ENCODE measurements at places on chromosomes 5 and 9. TPM values are rescaled to one million over a fixed set of nuclear protein-coding genes. Genes with fewer than 3 reads are reported as not detected.

The SH2D3C gene
- polyA plus RNA-seq = not detected

The NDFIP1 gene
- polyA plus RNA-seq = 65.6 TPM

The SLCO4C1 gene
- 2.8 TPM for polyA plus RNA-seq

The PCDHB15 gene
- 7.8 TPM for polyA plus RNA-seq

The FYB1 gene
- polyA plus RNA-seq = 2.4 TPM

The ACSL6 gene
- 1.9 TPM for polyA plus RNA-seq

The PRRC2B gene
- polyA plus RNA-seq = 239 TPM

The TMEM174 gene
- polyA plus RNA-seq = not detected

The MAP1B gene
- polyA plus RNA-seq = 27.3 TPM

The PLPP7 gene
- polyA plus RNA-seq = 29.8 TPM

The PCDHB13 gene
- not detected for polyA plus RNA-seq

The DOK3 gene
- 6.2 TPM for polyA plus RNA-seq

The DRD1 gene
- not detected for polyA plus RNA-seq

The LCN9 gene
- not detected for polyA plus RNA-seq

The SCGB3A2 gene
- not detected for polyA plus RNA-seq

The LPAR1 gene
- 56.4 TPM for polyA plus RNA-seq

The BAAT gene
- 0.77 TPM for polyA plus RNA-seq

The LAMC3 gene
- polyA plus RNA-seq = 1.9 TPM

The SPATA31A3 gene
- not detected for polyA plus RNA-seq

The KCNMB1 gene
- polyA plus RNA-seq = not detected

The ZNF618 gene
- 11.6 TPM for polyA plus RNA-seq

The RABL6 gene
- 81.7 TPM for polyA plus RNA-seq

The SNCB gene
- polyA plus RNA-seq = 0.40 TPM

The ADAMTS16 gene
- 5.8 TPM for polyA plus RNA-seq

The KIAA1958 gene
- polyA plus RNA-seq = 4.6 TPM

The TMEM252 gene
- not detected for polyA plus RNA-seq

The TMEM215 gene
- polyA plus RNA-seq = not detected

The VLDLR gene
- polyA plus RNA-seq = 26.2 TPM

The PPIC gene
- 37.1 TPM for polyA plus RNA-seq

The GPR21 gene
- not detected for polyA plus RNA-seq

The FBN2 gene
- polyA plus RNA-seq = 40.7 TPM

The C5orf58 gene
- 0.52 TPM for polyA plus RNA-seq

The CDK9 gene
- 32.8 TPM for polyA plus RNA-seq

The MYMK gene
- 64.9 TPM for polyA plus RNA-seq

The COL23A1 gene
- 6.2 TPM for polyA plus RNA-seq

The VPS13A gene
- polyA plus RNA-seq = 15.3 TPM

The GABBR2 gene
- 2.4 TPM for polyA plus RNA-seq

The ADCY2 gene
- polyA plus RNA-seq = 29.4 TPM

The RMND5B gene
- 31.5 TPM for polyA plus RNA-seq

The STPG3 gene
- not detected for polyA plus RNA-seq

The ANKRD31 gene
- polyA plus RNA-seq = not detected

The MEGF9 gene
- 6.5 TPM for polyA plus RNA-seq

The FST gene
- polyA plus RNA-seq = 47.2 TPM

The HAVCR1 gene
- 2.5 TPM for polyA plus RNA-seq

The IRX1 gene
- 0.24 TPM for polyA plus RNA-seq

The TLR4 gene
- 6.4 TPM for polyA plus RNA-seq

The CDH6 gene
- 5.6 TPM for polyA plus RNA-seq

The ARID3C gene
- not detected for polyA plus RNA-seq

The DDX4 gene
- polyA plus RNA-seq = not detected

The FSTL4 gene
- polyA plus RNA-seq = 4.3 TPM

The CCDC112 gene
- polyA plus RNA-seq = 9.1 TPM

The FOXD4L3 gene
- polyA plus RNA-seq = not detected

The PCDHA9 gene
- not detected for polyA plus RNA-seq

The GLDC gene
- not detected for polyA plus RNA-seq

The GABRA6 gene
- not detected for polyA plus RNA-seq

The RLN2 gene
- polyA plus RNA-seq = 0.54 TPM

The FOXD1 gene
- 0.43 TPM for polyA plus RNA-seq
